ENCODE measurements at places on chromosomes 3 and 15. TPM values are rescaled to one million over a fixed set of nuclear protein-coding genes. Genes with fewer than 3 reads are reported as not detected.

DNA sequence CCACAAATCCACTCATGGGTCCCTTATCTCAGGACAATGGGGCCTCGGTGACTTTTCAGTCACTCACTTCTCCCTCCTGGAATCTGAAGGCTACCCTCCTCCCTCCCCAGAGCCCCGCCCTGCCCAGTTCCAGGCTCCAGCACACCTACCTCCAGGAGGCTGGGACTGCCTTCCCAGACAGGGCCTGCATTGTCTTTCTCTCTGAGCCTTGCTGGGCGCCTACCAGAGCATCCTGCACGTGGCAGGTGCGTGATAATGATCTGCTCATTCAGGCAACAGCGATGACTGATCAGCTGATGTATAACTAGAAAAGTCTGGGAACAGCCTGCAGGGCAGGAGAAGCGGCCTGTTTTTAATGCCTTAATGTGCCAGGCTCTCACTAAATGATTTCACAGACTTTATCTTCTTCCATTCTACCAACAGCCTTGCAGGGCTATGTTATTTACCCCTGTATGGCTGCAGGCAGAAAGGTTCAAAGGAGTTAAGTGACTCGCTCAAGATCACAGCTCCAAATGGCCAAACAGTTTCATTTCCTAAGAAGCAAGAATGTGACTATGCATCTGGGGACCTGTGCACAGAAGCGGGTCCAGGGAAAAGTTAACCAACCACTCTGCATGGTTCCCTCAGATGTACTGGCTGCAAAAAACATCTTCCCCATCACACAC is 6.3 kb downstream of the ADAMTS17 start:
- H3K4me1 ChIP-seq: peaks cover 61% of the 10 kb centered on the region
- H3K27ac ChIP-seq: no peak overlapping the region
- H3K27me3 ChIP-seq: peaks cover 35% of the 10 kb centered on the region

The CPNE9 gene
- total RNA-seq: not detected

- H3K4me1 ChIP-seq: no peaks in the 10 kb centered on the region
- H3K36me3 ChIP-seq: no peaks in the 10 kb centered on the region
- DNase-seq: no peak
- no peak overlapping the region for H3K27ac ChIP-seq
- no peaks in the 10 kb centered on the region for H3K27me3 ChIP-seq
These were observed 383.4 kb upstream of the ARRDC4 start for GRCh38 chr15:97576929-97577645.

GRCh38 chr15:77371850-77372563 is 47.9 kb downstream of the PEAK1 start:
- no peak overlapping the region for H3K27ac ChIP-seq
- peaks cover 14% of the 10 kb centered on the region for H3K4me1 ChIP-seq
- no peak overlapping the region for H3K4me3 ChIP-seq
- DNase-seq: no peak

The CCR3 gene
- total RNA-seq: not detected

The RASGRF1 gene
- not detected for total RNA-seq

- H3K36me3 ChIP-seq: no peaks in the 10 kb centered on the region
- H3K4me3 ChIP-seq: no peak overlapping the region
- peaks cover 12% of the 10 kb centered on the region for H3K27me3 ChIP-seq
These were observed 123.0 kb downstream of the FAM43A start for GRCh38 chr3:194808640-194809097.

DNA sequence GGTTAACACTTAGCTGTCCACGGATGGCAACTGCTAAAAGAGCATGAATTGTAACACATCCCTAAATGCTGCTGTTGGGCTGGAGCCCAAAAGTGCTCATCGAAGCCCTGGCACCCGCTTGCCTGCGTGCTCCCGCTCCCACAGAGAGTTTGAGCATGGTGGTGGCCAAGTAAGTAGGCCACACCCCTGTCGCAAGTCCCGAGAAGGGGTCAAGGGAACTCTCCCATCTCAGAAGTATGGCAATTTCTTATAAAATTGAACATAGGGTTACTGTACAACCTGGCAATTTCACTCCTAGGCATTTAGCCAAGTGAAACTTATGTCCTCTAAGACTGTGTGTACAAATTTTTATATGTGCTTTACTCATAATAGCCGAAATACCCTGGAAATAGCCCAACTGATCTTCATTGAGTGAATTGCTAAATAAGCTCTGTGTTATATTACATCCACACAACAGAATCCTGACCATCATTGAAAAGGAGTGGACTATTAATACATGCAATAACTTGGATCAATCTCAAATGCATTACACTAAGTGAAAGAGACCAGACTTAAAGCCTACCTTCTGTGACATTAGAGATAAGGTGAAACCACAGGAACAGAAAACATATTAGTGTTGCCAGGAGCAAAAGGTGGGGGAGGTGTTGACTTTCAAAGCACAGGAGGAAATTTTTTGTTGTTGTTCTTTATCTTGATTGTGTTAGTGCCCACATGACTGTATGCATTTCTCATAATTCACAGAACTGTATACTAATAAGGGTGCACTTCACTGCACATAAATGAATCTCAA is 1.5 kb upstream of the GCSAM start:
- no peaks in the 10 kb centered on the region for H3K27me3 ChIP-seq
- no peak for DNase-seq
- peak overlapping the region; percentile 88 for H3K27ac ChIP-seq

GRCh38 chr3:146594843-146595482 is 10.2 kb downstream of the PLSCR5 start:
- DNase-seq: no peak
- no peaks in the 10 kb centered on the region for H3K27me3 ChIP-seq
- H3K4me3 ChIP-seq: no peak overlapping the region
- H3K27ac ChIP-seq: no peak overlapping the region
- H3K36me3 ChIP-seq: no peaks in the 10 kb centered on the region
- no peaks in the 10 kb centered on the region for H3K4me1 ChIP-seq

The ATP10A gene
- total RNA-seq: 23.9 TPM

- H3K36me3 ChIP-seq: no peaks in the 10 kb centered on the region
- no peak overlapping the region for H3K27ac ChIP-seq
- peaks cover 11% of the 10 kb centered on the region for H3K27me3 ChIP-seq
These were observed 2.9 kb upstream of the CFAP92 start for GRCh38 chr3:128996726-128997125.

- H3K36me3 ChIP-seq: no peaks in the 10 kb centered on the region
- no peaks in the 10 kb centered on the region for H3K27me3 ChIP-seq
- H3K4me1 ChIP-seq: no peaks in the 10 kb centered on the region
- DNase-seq: no peak
- no peak overlapping the region for H3K4me3 ChIP-seq
These were observed 30.0 kb upstream of the XYLB start for GRCh38 chr3:38316356-38317191.

The BCHE gene
- total RNA-seq: not detected

DNA sequence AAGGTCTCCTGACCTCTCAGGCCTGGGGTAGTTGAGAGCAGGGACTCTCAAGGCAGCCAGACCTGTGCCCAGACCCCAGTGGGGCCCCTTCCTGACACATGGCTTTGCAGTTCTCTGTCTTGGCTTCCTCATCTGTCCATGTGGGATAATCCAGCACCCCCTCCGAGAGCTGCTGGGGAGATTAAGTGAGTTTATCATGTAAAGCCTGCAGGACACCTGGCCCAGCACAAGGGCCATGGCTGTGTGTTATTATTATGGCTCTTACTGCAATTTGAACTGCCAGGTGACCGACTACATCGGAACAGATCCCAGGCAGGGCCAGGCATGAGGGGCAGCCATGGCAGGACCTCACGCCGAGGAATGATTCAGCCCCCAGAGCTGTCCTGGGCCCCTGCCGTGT is 12.6 kb downstream of the DUSP7 start:
- no peak overlapping the region for H3K4me3 ChIP-seq
- H3K4me1 ChIP-seq: peaks cover 4% of the 10 kb centered on the region
- H3K27me3 ChIP-seq: no peaks in the 10 kb centered on the region
- H3K36me3 ChIP-seq: no peaks in the 10 kb centered on the region
- no peak for DNase-seq
- H3K27ac ChIP-seq: no peak overlapping the region

DNA sequence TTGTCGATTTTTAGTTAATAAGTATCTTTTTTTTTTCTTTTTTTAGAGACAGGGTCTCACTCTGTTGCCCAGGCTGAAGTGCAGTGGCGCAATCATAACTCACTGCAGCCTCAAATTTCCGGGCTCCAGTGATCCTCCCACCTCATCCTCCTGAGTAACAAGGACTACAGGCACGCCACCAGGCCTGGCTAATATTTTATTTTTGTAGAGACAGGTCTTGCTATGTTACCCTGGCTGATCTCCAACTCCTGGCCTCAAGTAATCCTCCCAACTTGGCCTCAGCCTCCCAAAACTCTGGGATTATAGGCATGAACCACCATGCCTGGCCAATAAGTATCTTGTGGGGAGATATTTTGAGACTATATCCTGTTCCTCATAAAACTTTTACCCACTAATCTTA is 29.4 kb upstream of the ARID3B start:
- H3K27ac ChIP-seq: no peak overlapping the region
- no peaks in the 10 kb centered on the region for H3K36me3 ChIP-seq
- no peak for DNase-seq
- H3K27me3 ChIP-seq: no peaks in the 10 kb centered on the region
- H3K4me1 ChIP-seq: peaks cover 9% of the 10 kb centered on the region
- H3K4me3 ChIP-seq: no peak overlapping the region

The CCDC191 gene
- 0.99 TPM for total RNA-seq

- no peaks in the 10 kb centered on the region for H3K36me3 ChIP-seq
- peaks cover 15% of the 10 kb centered on the region for H3K27me3 ChIP-seq
- no peak overlapping the region for H3K27ac ChIP-seq
These were observed 861.7 kb upstream of the NR2F2 start for GRCh38 chr15:95468820-95469219.
